AG04450 (cell line): ENCODE measurements at places on chromosomes 3 and 15. TPM values are rescaled to one million over a fixed set of nuclear protein-coding genes. Genes with fewer than 3 reads are reported as not detected.

DNA sequence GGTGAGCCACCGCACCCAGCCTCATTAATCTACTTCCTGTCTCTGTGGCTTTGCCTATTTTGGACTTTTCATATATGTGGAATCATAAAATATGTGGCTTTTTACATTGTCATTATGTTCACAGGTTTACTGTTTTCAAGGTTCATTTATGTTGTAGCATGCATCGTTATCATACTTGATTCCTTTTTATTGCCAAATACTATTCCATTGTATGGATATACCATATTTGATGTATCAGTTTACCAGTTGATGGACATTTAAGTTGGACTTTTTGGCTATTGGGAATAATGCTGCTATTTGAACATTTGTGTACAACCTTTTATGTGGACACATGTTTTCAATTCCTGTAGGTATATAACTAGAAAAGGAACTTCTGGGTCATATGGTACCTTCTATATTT is 14.0 kb downstream of the GXYLT2 start:
- DNase-seq, result no peak

- DNase-seq, result no peak
These were observed 163.4 kb downstream of the PTPRG start for GRCh38 chr3:61724801-61725200.

Gene PARP15
- polyA plus RNA-seq, result 0.09 and 0.22 TPM in 2 replicates

GRCh38 chr3:158102242-158103080 is 3.8 kb downstream of the SHOX2 start:
- DNase-seq, result no peak

DNA sequence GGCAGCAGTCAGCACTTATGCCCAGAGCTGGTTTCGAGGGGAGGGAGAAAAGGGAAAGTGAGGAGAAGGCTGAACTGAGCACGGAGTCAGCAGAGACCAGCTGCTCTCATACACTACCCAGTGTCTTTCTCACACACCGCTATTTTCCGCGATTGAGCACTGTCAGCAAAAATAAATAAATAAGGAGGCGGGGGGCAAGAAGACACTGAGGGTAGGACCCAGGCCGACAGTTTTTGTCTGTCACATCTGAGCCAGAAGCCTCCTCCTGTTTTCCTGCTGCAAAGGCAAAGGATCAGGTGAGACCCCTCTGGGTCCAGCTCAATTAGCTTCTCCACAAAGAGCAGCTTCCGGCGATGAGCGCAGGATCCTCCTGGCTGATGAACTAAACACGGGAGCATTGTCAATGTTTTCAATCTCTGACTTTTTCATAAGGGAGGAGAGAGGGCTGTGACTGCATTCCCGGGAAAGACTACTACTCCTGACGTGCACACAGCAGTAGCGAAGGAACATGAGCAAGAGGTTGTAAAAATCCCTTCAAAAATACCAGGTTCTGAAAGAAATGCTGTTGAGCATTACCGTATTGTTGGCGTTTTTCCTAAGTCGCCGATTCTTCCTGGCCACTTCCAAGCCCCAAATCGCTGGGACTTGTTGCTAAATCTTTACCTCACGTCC is 1.3 kb downstream of the FRMD5 start:
- no peak for DNase-seq

DNA sequence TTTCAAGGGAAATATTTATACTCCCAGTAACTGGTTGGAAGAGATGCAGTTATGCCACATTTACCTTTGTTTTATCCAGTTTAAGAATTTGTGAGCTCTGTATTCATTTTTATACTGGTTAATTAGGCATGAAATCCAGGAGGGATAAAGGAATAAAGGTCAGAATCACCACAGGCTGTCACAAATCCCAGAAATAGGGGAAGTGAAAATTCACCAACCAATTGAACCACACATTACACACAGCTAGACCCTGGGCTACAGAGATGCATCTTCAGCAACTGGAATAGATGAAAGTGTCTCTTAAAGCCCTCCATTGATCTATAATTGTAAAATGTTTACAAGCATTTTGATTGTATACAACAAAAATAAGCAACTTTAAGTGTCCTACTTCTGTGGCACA is 18.5 kb downstream of the SERPINI1 start:
- no peak for DNase-seq

- DNase-seq, result no peak
These were observed at the start of gene ZNF710 for GRCh38 chr15:90001062-90001682. Gene ZNF710 (plus strand): TSS chr15:90001324. CDS start chr15:90067138, 65,814 bp downstream.

DNA sequence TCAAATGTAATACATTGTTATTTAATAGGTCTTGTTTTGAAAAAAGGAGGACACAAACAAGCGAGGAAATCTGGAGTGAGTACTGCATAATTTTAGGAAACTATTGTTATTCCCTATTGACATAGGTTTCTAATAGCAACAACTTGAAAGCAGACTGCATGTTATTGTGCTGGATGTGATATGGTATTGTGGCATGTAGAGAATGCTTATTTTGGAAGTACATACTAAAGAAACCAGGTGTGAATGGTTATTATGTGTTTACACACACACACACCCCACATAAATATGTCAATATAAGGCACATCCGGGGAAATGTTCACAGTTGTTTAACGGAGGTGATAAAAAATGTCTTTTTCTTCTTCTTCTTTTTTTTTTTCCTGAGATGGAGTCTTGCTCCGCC is 5.9 kb upstream of the MORF4L1 start:
- DNase-seq, result no peak

GRCh38 chr3:100978011-100978659 is 15.1 kb downstream of the ABI3BP start:
- DNase-seq, result no peak

DNA sequence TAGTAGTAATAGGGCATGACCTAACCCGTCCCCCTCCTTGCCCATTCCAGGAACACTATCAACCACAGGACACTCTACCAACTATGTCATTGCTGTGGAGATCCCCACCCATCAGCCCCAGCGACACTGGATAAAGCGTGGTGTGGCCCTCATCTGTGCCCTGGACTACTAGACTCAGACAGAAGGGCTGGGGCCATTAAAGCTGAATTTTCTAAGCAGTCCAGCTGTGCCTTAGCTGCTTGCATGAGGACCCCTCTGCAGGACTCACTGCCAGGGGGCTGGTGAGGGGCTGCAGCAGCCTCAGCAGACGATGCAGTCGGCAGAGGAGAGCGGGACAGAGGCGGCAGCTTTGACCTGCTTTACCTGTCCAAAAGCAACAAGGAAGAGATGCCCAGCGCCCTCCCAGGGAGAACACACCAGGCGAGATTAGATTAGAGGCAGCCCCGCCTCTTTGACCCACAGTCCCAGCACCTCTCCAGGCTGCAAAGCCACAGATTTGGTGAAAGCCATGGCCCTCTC is 44.6 kb downstream of the SEMA3G start:
- DNase-seq, result no peak

- no peak for DNase-seq
These were observed 9.2 kb downstream of the RAB8B start for GRCh38 chr15:63198371-63199250.

Gene FMN1
- 3.1 and 3.7 TPM in 2 replicates for polyA plus RNA-seq

DNA sequence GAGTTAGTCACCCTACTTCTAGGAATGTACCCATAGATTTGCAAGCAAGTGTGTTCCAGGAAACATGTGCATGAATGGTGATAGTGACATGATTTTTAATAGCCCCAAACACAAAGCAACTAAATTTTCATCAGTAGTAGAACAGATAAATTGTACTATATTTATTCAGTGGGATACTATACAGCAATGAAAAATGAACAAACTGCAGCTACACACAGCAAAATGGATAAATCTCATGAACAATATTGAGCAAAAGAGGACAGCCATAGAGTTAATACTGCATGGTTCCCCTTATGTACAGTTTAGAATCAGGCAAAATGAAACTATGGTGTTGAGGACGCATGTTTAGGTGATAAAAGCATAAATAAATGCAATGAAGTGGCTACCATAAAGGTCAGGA is 26.0 kb downstream of the MESP1 start:
- no peak for DNase-seq

Gene EFHB
- polyA plus RNA-seq, result 0.24 and 0.33 TPM in 2 replicates

DNA sequence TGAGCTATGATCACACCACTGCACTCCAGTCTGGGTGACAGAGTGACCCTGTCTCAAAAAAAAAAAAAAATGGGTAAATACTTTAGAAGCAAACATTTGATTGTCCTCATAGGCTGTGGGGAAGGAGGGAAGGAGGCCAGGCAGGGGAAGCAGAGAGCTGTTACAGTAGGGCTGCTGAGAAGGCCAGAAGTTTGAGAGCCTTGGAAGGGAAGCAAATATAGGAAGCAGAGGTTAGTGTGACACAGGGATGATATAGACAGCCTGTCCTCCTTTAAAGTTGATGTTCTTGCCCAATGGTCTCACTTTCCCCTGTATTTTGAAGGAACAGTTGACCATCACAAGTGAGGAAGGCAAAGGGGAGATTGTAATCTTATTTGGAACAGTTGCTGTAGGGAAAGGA is 5.3 kb upstream of the ALPK3 start:
- DNase-seq, result no peak

DNA sequence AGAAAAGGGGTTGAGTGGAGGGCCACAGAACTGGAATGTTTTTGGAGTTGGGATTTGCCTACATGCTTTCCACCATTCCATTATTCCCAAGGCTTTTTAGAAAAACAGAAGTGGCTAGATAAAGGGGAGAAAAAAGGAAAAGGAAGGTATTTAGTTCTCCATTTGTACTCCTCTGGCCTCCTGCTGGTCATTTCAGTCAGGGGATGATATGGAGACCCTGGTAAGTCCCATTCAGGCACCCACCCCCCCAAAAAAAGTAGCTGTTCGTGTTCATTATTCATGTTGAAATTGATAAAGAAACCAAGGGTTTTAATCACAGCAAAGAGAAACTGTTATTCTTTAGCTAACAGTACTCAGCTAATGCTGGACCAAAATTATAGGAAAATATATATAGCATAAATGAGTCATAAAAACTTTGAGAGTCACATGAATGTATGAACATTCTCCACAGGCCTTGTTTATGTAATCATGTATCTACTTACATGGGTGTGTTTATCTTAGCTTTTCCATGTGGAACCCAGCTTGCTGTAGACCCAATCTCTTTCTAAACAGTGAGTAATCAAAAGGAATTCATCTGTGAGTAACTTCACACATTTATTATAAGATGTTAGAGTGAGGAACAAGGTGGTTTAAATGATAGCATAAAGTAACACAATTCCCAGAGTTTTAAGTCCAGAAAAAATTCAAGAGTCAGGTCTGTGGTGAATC is 167.2 kb downstream of the KCNMB2 start:
- peak; percentile 91 for DNase-seq

DNA sequence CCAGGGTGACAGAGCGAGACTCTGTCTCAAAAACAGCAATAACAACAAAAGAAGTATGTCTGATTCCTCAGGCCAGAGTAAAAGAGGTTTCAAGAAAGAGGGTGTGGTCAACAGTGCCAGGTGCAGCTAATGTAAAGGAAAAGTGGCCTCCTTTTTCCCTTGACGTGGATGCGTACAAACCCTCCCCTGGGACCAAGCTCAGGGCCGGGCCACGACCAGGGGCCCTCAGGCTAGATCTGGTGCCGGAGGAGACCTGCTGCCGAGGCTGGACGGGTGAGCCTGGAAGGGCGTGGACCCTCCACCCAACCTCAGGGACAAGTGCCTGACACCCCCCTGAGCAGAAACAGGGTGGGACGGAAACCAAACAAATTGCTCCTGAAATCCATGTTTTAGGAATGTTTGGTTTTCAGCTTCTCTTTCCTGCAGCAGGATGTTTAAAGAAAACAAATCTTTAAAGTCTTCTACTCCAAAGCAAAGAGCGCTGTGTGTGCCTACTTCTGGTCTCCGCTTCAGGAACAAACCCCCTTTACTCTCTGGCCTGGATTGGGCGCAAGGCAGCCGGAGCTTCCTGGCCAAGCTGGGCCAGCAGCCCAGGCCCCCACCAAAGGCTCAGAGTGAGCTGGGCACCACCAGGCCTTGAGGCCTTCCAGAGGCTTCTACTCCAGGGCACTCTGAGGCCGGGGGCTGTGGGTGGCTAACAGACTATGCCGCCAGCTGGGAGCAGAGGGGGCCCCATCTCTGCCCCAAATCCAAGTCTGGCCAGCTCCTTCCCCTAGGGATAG is 21.4 kb downstream of the ZDHHC19 start:
- DNase-seq, result no peak

Gene NDUFAF3
- 47.0 and 69.2 TPM in 2 replicates for polyA plus RNA-seq

Gene CKMT1B
- 0.11 TPM in 1 of 2 replicates, not detected in the other for polyA plus RNA-seq

GRCh38 chr3:61450866-61451265 is 110.5 kb upstream of the PTPRG start:
- DNase-seq, result no peak

DNA sequence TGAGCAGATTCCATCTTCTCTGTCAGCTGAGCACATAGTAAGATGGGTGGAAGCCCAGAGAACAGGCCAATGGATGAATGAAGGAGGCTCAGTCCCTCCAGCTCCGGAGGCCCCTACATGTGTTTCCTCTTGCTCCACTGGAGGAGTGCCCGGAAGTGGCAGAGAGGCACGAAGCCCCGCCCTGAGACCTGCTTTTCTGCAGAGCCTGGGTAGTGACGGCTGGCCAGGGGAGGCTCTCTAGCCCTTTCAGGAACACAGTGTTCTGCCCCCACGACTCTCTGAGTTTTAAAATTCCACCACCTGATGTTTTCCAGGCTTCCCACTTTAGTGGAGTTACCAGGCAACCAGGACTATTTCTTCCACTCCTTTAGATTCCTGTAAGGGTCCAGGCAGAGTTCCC is 149.4 kb upstream of the SLC6A11 start:
- DNase-seq, result no peak

GRCh38 chr3:36538136-36538749 is 157.9 kb downstream of the STAC start:
- DNase-seq, result no peak
